Sciatic nerve (tissue), 2 donors: ENCODE measurements at places on chromosomes 13 and 19.
A peak's percentile ranks its signal among the peaks of the same experiment; 100 is the strongest.

DNA sequence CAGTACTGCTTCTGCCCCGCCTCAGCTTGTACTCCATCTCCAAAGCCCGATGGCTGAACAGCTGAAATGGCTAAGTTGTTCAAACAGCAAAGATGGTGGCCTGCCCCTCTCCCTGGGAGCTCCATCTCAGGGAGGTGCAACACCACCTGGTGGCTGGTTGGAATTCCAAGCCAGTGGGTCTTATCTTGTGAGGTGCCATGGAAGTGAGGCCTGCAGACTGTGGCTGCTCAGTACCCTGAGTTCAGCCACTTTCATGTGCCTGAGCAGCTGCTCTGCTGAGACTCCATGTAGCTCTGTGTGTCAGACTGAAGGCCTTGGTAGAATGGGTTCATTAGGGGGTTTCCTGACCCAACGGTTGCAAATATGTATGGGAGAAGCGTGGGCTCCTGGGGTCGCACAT is 67.3 kb upstream of the SPRY2 start:
- DNase-seq, result no peak

- DNase-seq, result no peak
These were observed 927 bp downstream of the CHAMP1 start for GRCh38 chr13:114315074-114315785.

- DNase-seq, result peak; percentile 90
These were observed 33.1 kb downstream of the CEBPG start for GRCh38 chr19:33406521-33407139.

- DNase-seq, result no peak
These were observed 98.4 kb downstream of the WDFY2 start for GRCh38 chr13:51682686-51683085.

GRCh38 chr13:53324656-53325055 is 296.0 kb downstream of the OLFM4 start:
- no peak for DNase-seq

- no peak for DNase-seq
These were observed 190.6 kb downstream of the MZT1 start for GRCh38 chr13:72536714-72537394.

DNA sequence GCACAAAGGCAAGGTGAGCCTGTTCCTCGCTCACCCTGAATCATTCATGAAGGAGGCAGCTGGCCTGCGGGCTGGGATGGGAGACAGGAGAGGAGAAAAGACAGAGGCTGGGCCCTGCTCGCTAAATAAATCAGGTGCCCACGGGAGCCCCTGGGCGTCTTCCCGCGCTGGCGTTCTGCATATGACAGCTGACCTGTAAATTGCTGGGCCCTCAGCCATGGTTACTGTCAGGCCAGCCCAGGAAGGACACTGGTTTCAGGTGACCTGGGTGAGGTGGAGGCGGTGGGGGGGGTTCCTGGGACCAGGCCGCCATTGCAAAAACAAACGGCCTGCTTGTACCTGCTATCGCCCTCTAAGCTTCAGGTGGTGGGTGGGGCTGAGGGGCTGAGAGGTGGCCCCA is 3.4 kb upstream of the PTBP1 start:
- peak; percentile 59 for DNase-seq

GRCh38 chr13:74110053-74110452 is 24.2 kb downstream of the KLF12 start:
- DNase-seq, result no peak

DNA sequence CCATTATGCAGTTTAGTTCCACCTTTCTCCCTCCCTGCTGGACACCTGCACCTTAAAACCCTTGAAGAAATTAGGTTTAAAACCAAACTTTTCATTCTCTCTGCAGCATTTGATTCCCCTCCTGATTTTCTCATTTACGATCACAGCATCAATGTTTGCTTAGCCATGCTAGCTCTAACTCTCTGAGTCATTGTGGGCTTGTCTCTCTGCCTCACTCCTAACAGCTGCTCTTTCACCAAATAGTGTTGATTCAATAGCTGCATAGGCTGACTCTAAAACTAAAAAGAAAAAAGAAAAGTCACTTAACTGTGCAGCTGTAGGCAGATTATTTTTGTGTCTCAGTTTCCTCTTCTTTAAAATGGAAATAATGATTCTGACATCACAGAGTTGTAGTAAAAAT is 1124.9 kb downstream of the DIAPH3 start:
- DNase-seq, result no peak

DNA sequence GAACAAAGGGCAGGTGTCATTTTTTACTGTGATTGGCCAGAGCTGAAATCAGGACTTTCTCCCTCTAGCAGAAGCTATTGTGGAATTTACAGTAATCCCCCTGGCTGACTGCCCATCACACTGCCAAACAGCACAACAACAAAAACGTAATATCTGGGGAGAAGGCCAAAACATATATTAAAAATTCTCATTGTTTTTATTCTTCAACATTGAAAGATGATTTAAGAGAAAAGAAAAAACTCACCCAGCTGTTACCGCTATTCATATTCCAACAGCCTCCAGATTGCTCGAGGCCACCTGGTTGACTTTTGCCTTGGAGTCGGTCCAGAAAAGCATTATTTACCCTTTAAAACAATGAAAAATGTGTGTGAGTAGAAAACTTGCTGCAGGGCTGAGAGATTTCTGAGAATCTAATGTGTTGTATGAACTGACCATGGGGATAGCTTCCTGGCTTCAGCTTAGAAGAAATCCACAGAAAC is 97.2 kb downstream of the EPSTI1 start:
- DNase-seq, result no peak

DNA sequence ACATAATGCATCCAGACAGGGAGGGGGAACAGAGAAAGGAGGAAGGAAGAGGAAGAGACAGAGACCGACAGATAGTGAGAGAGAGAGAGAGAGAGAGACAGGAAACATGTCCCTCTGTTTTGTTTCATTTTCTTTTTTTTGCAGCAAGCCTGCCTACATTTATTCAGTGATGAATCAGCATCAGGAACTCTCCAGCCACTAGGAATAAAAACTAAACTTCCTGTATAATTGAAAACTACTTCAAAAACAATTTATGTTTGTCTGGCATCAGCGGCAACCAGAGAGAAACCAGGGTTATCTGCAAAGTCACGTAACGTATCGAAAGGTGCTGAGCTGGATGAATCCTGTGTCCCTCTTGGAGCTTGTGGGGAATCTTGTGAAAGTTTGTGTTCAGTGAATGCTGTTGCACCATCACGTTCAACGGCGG is 148.6 kb upstream of the SOX21 start:
- DNase-seq, result no peak

DNA sequence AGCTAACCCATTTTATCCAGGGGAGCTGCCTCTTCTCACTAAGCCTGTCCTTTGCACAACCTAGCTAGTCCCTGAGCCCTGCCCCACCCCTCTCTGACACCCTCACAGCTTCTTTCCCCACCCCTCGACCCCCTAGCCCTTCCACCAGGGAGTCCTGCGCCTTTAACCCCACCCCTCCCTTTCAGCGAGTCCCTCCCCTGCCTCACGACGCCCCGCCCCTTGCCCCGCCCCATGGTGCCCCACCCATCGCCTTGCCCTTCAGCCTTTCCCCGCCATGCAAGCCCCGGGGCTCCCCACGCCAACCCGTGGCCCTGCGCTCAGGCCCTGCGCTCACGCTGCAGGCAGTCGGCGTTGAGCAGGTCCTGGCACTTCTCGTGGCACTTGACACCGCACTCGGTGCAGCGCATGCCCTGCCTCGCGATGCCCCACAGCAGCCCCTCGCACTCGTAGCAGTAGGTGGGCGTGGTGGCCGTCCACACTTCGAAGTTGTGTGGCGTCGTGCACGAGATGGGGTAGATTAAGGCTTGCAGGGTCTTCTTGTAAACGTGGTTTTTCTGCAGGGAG is 40.0 kb downstream of the UNC13A start:
- no peak for DNase-seq

- no peak for DNase-seq
These were observed 24.4 kb upstream of the GPR18 start for GRCh38 chr13:99282264-99283231.

DNA sequence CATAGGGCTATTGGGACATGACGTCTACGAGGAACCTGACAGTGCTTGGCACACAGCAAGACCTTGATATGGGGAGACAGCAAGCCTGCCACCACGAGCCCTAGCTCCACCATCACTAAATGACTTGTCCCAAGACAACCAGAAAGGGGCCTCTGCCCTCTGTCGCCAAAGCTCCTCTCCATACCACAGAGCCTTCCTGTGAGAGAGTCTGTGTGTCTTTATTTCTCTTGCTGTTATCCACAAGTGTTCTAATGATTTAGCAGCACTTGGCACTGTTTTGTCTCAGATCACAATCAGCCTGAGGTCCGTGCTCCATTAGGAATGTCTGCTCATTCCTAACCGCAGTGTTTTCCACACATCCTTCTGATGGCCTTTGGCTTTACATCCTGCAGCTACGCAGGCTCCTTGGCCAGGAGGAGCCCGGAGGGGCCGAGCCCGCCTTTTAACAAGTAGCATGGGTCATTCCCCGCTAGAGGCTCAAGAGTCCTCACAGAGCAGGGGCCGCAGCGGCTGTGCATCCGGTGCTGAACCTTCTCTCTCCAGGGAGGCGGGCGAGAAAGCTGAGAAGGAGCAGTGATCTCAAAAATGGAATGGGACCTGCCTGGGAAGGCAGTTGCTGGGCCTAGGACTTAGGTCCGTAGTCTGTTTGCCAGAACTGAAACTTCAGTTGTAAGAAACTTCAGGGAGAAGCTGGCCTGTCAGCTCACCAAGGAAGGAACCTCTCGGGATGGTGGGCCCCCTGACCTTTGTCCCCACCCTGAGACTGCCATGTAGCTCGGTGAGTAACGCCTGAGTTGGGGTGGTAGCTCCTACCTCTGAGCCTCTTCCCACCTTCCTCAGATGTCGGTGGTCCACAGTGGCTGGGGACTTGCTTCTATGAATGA is 61.1 kb upstream of the HMGB1 start:
- DNase-seq, result peak; percentile 60

DNA sequence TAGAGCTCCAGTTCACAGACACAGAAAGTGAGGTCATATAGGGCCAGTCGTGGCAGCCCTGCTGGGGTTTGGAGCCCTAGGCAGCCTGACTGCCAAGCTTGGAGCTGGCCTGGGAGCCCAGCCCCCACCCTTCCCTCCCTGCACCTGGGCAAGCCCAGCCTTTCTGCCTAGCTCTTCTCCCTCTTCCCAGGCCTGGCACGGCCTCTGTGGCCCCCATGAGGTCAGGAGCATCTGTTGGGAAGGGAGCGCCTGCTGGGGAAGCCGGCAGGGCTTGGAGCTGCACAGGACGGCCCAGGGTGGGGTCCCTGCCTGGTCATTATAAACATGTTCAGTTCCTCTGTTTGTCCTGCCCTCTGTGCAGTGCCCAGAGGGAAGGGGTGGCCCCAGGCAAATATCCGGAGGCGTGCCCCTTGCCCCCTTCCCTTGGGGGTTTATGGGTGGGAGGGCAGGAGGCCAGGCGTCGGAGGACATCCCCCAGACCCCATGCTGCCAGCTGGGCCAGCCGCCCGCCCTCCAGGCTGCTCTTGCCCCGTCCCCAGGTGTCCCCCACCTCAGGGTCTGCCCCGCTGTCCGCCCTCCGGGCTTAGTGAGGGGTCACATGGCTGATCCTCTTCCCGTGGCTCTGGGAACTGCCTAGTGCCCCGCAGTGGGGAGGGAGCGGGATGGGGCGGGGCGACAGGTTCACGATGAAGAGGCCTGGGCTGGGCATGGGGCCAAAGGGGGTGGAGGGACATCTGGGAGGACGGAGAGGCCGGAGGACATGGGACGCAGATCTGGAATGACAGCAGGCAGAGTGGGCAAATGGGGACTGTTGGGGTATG is 30.0 kb upstream of the NCCRP1 start:
- DNase-seq, result peak; percentile 82

- no peak for DNase-seq
These were observed 29.6 kb downstream of the ACSBG2 start for GRCh38 chr19:6164906-6165531.

DNA sequence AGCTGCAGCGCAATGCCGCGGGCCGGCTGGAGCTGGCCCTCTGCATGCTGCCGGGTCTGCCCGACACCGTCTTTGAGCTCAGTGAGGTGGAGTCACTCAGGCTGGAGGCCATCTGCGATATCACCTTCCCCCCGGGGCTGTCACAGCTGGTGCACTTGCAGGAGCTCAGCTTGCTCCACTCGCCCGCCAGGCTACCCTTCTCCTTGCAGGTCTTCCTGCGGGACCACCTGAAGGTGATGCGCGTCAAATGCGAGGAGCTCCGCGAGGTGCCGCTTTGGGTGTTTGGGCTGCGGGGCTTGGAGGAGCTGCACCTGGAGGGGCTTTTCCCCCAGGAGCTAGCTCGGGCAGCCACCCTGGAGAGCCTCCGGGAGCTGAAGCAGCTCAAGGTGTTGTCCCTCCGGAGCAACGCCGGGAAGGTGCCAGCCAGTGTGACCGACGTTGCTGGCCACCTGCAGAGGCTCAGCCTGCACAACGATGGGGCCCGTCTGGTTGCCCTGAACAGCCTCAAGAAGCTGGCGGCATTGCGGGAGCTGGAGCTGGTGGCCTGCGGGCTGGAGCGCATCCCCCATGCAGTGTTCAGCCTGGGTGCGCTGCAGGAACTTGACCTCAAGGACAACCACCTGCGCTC is 3.8 kb upstream of the MAP2K7 start:
- DNase-seq, result no peak

GRCh38 chr13:55563267-55563666 is 1577.5 kb upstream of the PRR20A start:
- DNase-seq, result no peak

GRCh38 chr13:96072392-96072791 is 17.5 kb upstream of the HS6ST3 start:
- DNase-seq, result no peak

DNA sequence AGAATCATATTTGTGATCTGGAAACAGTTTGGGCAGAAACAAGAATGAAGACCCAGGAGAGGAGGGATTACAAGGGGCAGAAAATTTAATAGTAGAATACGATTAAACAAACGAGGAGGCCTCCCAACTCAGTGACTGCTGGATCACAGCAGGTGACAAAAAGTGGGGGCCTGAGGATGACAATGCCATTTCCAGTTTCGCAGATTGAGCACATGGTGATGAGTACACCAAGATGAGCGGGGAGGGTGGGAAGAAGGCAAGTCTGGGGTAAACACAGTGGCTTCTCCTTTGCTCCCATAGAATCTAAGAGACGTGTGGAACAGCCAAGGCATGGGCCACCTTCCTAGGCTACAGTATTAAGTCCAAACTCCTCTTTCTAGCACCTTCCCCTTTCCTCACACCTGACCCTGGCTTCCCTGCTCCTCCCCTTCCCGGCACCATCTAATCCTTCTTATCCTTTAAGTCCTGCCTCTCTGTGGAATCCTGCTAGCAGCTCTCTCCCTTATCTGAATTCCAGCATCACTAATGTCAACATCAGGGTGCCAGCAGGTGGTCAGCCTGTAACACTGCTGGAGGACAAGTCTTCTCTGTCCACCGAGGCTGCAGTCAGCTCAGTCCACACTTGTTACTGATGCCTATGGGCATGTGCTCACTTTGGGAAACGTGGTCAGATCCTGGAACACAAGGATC is 13.5 kb downstream of the ATP7B start:
- no peak for DNase-seq

- no peak for DNase-seq
These were observed 41.4 kb upstream of the OBI1 start for GRCh38 chr13:78700121-78700910.
